Upper lobe of left lung (tissue), 6 donors: ENCODE measurements at places on chromosomes 1 and 21. TPM values are rescaled to one million over a fixed set of nuclear protein-coding genes. Genes with fewer than 3 reads are reported as not detected.
A peak's percentile ranks its signal among the peaks of the same experiment; 100 is the strongest.

DNA sequence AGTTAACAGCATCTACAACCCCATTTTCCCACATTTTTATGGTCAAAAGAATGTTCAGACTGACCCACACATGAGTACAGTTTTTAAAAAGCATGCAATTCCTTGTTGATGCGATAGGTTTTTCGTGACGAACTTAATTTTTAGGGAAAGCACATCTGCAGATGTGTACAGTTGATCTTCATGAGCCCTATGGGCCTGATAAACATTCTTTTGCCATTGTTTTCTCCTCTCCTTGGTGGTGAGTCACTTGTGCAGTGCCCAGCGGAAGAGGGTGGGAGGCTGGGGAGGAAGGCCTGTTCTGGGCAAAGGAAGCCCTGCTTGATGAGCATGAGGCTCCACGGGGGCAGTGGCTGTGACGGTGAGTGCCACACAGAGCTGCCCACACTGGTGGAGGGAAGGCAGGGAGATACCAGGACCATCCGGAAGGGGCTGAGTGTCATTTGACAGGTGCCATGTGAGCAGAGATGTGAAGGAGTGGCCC, 5.3 kb downstream of the ARF1 start:
- H3K27ac ChIP-seq: peak overlapping the region; percentile 76
- H3K4me1 ChIP-seq: peaks cover 89% of the 10 kb centered on the region
- H3K27me3 ChIP-seq: no peaks in the 10 kb centered on the region
- H3K4me3 ChIP-seq: no peak overlapping the region

- H3K4me3 ChIP-seq: no peak overlapping the region
- H3K27me3 ChIP-seq: no peaks in the 10 kb centered on the region
- DNase-seq: no peak
- H3K36me3 ChIP-seq: no peaks in the 10 kb centered on the region
Measured at GRCh38 chr1:162141281-162142054, 72.0 kb downstream of the NOS1AP start.

GRCh38 chr1:183993132-183993531, 44.4 kb downstream of the COLGALT2 start:
- no peak overlapping the region for H3K4me3 ChIP-seq
- no peak for DNase-seq
- H3K27ac ChIP-seq: no peak overlapping the region
- no peaks in the 10 kb centered on the region for H3K36me3 ChIP-seq
- H3K27me3 ChIP-seq: no peaks in the 10 kb centered on the region

DNA sequence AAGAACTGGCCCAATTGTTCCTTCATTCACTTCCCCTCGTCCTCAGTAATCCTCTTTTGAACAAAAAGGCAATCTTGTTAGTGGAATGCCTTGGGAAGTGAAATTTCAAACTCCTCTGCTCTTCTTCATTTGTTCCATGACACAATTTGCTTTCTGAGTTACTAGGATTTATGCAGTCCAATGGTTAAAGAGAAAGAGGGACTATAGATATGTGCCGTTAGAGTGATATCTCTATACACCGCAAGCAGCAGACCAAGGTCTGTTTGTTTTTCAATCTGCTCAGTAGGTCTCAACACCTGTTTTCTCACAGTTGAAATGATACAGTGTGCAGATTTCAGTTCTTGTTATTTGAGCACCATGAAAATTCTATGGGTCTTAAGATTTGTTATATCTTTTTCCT, 244.0 kb downstream of the DNM3 start:
- no peak for DNase-seq
- no peaks in the 10 kb centered on the region for H3K4me1 ChIP-seq
- H3K27me3 ChIP-seq: no peaks in the 10 kb centered on the region
- H3K36me3 ChIP-seq: no peaks in the 10 kb centered on the region
- H3K4me3 ChIP-seq: no peak overlapping the region

ICOSLG gene
- 2.4 TPM for total RNA-seq

DNA sequence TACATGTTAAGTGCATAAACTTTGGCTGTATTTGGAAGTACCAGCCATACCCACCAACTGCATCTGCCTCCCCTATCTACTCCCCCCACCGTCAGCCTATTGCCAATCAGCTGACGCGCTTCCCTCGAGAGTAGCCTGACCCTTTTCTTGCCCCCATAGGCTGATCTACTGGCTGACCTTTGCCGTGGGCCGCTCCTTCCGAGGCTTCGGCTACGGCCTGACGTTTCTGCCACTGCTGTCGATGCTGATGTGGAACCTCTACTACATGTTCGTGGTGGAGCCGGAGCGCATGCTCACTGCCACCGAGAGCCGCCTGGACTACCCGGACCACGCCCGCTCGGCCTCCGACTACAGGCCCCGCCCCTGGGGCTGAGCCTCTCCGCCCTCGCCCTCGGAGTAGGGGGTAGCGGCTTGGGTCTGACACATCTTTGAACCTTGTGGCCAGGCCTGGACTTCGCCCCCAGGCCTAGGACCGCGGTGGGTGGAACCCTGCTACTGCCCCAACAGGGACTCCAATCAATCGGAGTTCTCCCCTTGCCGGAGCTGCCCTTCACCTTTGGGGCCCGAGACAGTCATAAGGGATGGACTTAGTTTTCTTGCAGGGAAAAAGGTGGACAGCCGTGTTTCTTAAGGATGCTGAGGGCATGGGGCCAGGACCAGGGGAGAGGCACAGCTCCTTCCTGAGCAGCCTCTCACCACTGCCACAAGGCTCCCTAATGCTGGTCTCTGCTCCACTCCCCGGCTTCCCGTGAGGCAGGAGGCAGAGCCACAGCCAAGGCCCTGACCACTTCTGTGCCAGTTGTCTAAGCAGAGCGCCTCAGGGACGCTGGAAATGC, 4.0 kb downstream of the GLMP start:
- H3K4me1 ChIP-seq: peaks cover 29% of the 10 kb centered on the region
- no peaks in the 10 kb centered on the region for H3K27me3 ChIP-seq
- no peaks in the 10 kb centered on the region for H3K36me3 ChIP-seq
- peak overlapping the region; percentile 45 for H3K27ac ChIP-seq
- H3K4me3 ChIP-seq: peak overlapping the region; percentile 47
- peak; percentile 94 for DNase-seq

- H3K4me1 ChIP-seq: no peaks in the 10 kb centered on the region
- no peak overlapping the region for H3K4me3 ChIP-seq
- peak; percentile 46 for DNase-seq
Measured at GRCh38 chr1:47677241-47677940, 239.5 kb downstream of the FOXD2 start.

DNA sequence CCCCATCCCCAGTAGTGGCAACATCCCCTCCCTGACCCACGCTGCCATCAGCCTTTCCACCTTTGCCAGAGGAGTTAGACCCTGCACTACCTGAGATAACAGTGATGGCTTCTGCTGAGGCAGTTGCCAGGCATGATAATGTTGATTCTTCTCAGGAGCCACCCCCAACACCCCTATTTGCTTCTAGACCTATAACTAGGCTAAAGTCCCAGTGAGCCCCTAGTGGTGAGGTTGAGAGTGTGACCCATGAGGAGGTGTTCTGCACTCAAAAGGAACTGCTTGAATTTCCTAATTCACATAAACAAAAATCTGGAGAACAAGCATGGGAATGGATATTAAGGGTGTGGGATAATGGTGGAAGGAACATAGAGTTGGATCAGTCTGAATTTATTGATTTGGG, 159.6 kb upstream of the COL11A1 start:
- no peaks in the 10 kb centered on the region for H3K27me3 ChIP-seq
- H3K4me1 ChIP-seq: no peaks in the 10 kb centered on the region
- DNase-seq: no peak
- H3K36me3 ChIP-seq: no peaks in the 10 kb centered on the region

- no peaks in the 10 kb centered on the region for H3K27me3 ChIP-seq
- no peak overlapping the region for H3K4me3 ChIP-seq
- no peak for DNase-seq
- no peaks in the 10 kb centered on the region for H3K36me3 ChIP-seq
- peak overlapping the region; percentile 36 for H3K27ac ChIP-seq
- H3K4me1 ChIP-seq: peaks cover 2% of the 10 kb centered on the region
Measured at GRCh38 chr21:26130249-26130881, 40.2 kb downstream of the APP start.
